Natural killer cell treated with Interleukin-12 subunit alpha and Interleukin-12 subunit beta and Interleukin-15 and Interleukin-18, amount 100 ng/mL, for 72 hours (primary cell): ENCODE measurements at places on chromosomes 12 and 14. TPM values are rescaled to one million over a fixed set of nuclear protein-coding genes. Genes with fewer than 3 reads are reported as not detected.

ERP27 gene
- total RNA-seq: 3.7 TPM

CPNE6 gene
- not detected for total RNA-seq

OR6C2 gene
- total RNA-seq: not detected

TSPAN11 gene
- not detected for total RNA-seq
